ENCODE measurements at places on chromosomes 2 and 18.

GRCh38 chr2:218829868-218830451, 1.6 kb downstream of the PRKAG3 start:
- no peak for DNase-seq

- no peak for DNase-seq
Observed at GRCh38 chr2:6139916-6140315, 447.7 kb downstream of the SOX11 start.

DNA sequence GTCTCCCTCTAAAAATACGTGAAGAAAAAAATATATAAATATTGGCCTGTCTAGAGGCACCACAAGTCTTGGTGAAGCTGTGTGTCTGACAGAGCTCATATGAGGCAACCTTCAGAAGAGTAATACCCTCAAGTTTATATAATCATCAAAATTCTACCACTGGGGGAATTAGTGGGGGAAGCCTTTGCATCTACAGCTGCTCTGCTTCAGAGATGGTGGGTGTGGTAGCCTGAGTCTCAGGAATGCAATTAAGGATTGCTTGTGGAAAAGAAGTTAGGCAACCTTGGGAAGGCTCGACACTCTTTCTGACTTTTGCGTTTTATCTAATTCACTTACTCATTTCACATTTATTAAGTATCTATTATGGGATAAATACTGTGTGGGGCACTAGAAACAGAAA, 17.4 kb downstream of the TPGS2 start:
- no peak for DNase-seq

DNA sequence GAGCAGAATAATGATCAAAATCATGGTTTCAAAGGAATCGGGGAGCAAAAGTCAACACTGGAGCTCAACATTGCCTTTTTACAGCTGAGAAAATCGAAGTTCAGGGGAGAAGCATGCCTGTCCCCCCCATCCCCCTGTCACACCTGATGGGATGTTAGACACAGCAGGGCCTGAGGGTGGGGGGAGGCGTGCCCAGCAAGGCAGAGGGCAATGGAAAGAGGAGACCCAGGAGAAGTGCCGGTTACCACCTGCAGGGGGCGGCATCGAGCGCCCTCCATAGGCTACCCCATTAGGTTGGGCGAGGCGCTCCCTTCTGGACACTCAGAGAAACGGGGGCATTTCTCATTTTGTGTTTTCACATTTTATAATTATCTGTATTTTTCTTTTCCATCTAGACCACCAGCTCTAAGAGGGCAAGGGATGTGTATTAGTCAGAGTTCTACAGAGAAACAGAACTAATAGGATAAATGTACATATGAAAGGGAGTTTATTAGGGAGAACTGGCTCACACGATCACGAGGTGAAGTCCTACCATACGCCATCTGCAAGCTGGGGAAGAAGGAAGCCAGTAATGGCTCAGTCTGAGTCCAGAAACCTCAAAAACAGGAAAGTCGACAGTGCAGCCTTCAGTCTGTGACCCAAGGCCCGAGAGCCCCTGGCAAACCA, 271.3 kb downstream of the LRATD1 start:
- DNase-seq, result no peak

- DNase-seq, result peak; percentile 63
Observed at GRCh38 chr2:82790206-82791021, 1668.7 kb downstream of the SUCLG1 start.

DNA sequence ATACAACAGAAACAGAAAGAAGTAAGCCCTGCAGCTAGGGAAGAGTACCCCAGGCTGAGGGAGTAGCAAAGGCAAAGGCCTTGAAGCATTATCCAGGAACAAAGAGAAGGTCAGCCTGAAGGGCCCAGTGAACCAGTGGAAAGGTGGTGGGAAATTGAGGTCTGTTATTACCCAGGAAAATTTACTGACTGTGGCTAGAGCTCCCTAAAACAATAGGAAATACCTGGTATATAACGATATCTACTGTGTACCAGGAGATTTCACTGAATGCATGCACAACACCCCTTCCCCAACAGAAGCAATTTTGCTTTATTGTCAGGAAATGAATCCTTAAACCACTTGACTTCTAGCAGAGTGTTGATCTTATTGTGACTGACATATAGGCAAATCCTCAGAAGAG, 365.3 kb downstream of the ERBB4 start:
- DNase-seq, result no peak

DNA sequence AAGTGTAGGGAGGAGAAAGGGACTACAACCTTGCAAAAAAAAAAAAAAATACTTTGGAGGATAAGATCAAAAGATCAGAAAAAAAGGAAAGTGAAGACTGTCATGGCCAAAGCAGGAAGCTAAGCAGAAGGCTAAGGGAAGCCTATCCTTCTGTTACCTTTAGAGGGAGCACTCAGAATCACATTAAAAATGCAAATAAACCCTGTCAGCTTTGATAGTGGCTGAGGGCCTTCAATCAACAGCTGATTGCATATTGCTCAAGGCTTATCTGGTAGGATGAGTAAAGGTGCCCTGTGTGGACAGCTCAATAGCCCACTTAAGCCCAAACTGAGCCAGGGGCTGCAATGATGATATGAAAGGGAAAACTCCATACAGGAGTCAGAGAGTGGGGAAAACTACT, 1021.2 kb downstream of the LRP1B start:
- peak; percentile 31 for DNase-seq

GRCh38 chr2:233460726-233461441, 105.7 kb downstream of the USP40 start:
- DNase-seq, result no peak

DNA sequence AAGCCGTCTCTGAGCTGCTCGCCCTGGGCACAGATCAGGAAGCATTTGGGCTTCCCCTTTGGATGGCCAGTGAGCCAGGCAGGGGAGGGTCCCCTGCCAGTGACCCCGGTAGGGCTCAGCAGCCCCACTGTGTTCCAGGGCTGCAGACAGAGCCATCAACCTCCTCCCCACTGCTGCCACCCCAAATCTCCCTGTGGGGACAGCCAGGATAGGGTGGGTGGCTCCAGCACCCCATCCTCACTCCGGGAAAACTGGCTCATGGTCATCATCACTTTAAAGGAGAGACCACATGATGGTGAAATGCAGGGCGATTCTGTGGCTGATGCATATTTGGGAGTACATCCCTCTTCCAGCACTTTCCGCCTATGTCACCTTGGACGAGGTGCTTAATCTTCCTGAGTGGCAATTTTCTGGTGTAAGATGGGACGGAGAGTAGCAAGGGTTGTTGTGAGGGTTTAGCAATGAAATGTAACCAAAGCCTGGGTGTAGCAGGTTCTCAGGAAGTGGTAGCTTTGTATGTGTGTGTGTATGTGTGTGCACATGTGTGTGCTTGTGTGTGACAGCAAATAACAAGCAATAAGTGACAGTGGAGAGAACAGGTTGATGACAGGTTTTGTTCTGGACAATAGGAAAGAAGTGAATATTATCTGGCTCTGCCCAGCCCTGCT, 61.8 kb downstream of the ACAA2 start:
- DNase-seq, result no peak

- DNase-seq, result peak; percentile 25
Observed at GRCh38 chr2:197908990-197909776, 104.8 kb downstream of the PLCL1 start.

DNA sequence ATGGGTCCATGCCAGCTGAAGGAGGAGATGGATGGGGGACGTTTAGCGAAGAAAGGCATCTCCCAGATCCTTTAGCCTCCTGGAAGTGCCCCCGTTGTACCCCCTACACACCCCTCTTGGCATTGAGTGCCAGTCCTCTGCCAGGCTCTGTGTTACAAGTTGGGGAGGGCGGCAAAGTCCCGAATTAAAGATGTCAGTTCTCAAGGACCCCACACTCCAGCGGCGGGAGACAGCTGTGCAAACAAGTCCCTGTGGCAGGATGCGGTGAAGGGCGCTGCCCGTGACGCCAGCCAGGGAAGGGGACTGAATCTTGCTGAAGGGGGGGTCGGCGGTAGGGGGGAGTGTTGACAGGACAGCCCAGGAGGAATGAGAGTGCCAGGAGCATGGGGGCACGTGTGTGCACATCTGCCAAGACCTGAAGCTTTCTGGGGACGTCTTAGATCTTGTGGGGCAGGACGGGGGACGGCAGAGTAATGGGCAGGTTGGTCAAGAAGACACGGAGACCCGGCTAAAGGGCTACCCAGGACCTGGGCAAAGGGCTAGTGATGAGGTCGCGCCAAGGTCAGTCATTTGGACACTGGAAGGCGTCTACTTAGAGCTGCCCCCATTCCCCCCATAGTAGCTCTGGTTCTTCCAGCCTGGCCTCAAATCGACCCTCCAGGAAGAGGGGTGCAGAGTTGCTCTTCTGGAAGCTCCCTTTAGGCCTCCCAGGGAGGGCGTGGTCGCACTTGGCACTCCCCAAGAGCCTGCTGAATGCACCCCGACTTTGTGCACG, 2.8 kb upstream of the CTDSP1 start:
- DNase-seq, result no peak

- no peak for DNase-seq
Observed at GRCh38 chr2:120543899-120544298, 191.8 kb upstream of the GLI2 start.

GRCh38 chr18:49922228-49922627, 108.9 kb upstream of the ACAA2 start:
- no peak for DNase-seq

GRCh38 chr2:1486670-1487069, 73.4 kb downstream of the TPO start:
- no peak for DNase-seq

- DNase-seq, result no peak
Observed at GRCh38 chr18:48943333-48943732, 7.4 kb downstream of the SMAD7 start.

GRCh38 chr2:9666306-9666705, 35.5 kb upstream of the YWHAQ start:
- no peak for DNase-seq

GRCh38 chr18:34220081-34220815, 4.5 kb downstream of the NOL4 start:
- peak; percentile 51 for DNase-seq

DNA sequence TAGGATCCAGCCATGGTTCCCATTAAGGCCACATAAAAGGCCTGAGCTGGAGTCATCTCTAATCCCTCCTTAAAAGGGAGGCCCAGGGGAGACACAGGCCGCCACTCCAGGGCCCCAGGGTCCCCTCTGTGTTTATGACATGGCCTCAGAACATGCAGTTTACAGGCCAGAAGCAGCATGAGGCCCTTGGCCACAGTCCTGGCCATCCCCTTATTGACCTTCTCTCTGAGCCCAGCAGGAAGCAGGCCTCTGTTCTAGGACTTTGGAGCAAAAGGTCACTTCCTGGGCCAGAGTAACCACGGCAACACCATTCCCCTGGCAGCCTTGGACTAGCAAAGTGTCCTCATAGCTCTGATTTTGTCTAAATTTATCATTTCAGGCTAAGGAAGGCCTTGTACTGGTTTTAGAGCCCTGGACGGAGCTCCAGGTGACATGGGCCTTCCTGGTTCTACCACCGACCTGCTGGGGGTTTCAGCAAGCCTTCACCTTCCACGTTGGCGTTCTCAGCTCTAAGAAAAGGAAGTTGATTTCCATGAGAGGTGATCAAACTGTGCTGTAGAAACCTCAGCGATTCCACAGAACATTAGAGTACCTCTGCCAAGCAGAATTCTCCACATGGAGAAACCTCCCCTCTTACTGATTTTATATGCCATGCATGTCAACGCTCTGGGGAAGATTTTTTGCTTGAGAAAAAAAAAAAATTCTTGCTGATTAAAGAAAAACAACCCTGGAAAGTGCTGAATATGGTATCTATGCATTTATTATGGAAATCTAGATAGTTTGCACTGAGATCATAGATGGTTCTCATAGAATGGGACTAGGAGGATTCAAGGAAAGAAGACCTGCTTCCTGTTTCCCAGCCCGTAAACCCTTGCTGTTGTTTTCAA, 53.7 kb downstream of the HS1BP3 start:
- no peak for DNase-seq

GRCh38 chr2:220628252-220628651, 943.9 kb downstream of the EPHA4 start:
- DNase-seq, result no peak

DNA sequence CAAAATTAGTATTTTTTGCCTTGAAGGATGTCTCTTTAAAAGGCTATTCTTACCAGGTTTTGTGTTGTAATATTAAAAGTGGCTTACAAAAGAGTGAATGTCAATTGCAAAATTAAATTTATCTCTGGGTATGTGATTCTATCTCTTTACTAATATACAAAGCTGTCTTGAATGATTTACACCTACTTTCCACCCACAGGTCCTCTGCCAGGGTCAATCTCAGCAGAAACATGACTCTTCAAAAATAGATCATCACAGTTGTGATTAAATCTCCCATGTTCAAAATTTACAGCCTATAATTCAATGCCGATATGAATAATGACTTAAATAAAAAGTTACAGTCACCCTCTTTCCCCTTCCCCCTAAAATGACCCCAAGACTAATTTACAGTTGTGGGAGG, 78.8 kb downstream of the SLC8A1 start:
- no peak for DNase-seq

DNA sequence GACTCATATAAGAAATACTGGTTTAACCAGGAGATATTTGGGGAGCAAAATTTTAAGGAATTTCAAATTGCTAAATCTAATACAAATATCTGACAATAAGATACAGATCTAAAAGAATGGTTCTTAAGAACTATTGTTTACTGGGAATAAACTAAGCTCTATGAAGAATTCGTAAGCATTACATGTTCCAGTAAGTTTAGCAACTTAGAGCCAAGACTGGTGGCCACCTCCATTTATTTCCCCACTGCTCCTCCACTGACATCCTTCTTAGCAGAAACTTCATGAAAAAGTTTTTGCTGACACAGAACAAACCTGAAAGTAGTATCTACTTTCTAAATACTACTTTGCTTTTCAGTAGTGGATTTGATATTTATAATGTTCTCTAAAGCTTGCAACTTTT, 83.0 kb downstream of the ACSL3 start:
- no peak for DNase-seq

- no peak for DNase-seq
Observed at GRCh38 chr2:174681099-174682006, 82.9 kb downstream of the CHRNA1 start.

DNA sequence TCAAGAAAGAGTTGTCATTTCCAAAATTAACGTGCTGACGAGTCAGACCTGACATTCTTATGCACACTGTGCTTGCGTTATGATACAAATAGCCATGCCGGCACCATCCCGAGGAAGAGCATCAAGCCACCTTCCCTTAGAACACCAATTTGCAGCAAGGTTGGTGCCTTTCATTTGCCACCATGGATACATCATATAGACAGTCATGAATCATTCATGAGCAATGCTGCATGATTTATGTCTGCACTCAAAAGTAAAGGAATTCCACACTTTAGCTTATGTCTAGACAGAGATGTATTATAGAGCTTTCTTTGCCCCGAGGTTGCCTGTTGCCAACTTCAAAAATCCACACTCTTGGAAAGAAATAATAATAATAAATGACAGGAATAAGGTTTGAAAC, 166.9 kb downstream of the VWC2L start:
- DNase-seq, result peak; percentile 52

- DNase-seq, result peak; percentile 76
Observed at GRCh38 chr2:71223767-71224333, 3.1 kb downstream of the PAIP2B start.

DNA sequence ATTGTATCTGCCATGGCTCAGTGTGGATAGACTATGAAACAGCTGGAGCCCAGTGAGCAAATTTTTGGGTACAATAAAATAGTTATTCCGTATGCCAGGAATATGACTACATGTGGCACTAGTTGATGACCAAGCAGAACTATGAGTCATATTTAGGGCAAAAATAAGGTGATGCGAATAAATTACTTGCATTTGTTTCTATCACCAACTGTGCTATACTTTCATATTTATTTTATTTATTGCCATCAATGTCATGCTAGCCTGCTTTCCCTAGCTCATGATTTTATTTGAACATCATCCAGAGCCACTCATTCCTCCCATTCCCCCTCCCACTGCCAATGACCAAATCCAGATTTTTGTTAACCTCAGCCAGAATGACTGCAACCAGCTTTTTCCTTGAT, 13.3 kb upstream of the FAP start:
- DNase-seq, result no peak

All from eye (tissue), 1 donor.